ENCODE measurements at places on chromosomes 16 and 17. TPM values are rescaled to one million over a fixed set of nuclear protein-coding genes. Genes with fewer than 3 reads are reported as not detected.

DNA sequence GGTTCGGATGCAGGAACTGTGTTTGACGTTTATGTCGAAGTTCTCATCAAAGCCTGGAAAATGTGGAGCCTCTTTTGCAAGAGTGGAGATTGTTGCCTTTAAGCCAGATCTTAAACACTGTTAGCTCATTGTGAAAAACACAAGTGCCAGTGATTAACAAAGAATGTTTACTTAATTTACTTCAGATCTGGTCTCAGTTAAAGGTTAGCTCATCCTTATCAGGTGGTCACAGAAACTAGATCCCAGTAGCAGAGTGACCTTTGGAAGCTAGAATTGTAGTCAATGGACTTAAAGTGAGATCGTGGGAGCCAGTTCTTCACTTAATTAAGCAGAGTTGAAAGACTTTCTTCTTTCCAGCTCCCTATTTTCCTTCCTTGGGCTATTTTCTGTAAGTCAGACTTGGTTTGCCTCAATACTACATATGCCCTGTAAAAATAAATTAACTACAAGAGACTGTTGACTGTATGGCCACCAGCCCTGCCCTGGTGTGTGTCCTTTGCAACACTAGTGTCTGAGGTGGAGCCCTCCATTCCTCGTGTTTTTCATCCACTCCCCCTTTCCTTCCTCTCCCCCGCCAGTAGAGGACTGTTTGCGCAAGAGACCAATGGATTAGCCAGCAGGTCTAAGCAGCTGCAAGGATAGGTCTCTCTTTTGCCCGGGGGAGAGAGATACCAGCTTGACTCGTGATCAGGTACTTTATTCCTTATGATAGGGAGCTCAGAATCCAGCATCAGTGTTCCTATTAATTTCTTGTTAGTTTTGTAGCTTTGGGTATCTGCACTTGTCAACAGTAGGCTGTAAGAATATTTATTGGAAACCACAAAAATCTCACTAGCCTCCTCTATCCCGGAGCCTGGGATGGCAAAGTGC lies 20.2 kb downstream of the FBXO39 start:
- peaks cover 40% of the 10 kb centered on the region for H3K27me3 ChIP-seq
- DNase-seq = no peak
- no peaks in the 10 kb centered on the region for H3K36me3 ChIP-seq
- H3K27ac ChIP-seq = no peak overlapping the region
- H3K4me1 ChIP-seq = no peaks in the 10 kb centered on the region

KRTAP9-8 gene
- not detected for total RNA-seq

CA4 gene
- 11.4 TPM for total RNA-seq

GRCh38 chr17:76736349-76737081 lies 616 bp downstream of the SRSF2 start:
- H3K27me3 ChIP-seq = no peaks in the 10 kb centered on the region
- H3K4me3 ChIP-seq = peak overlapping the region; percentile 98
- DNase-seq = peak; percentile 81
- H3K4me1 ChIP-seq = peaks cover 44% of the 10 kb centered on the region

GRCh38 chr16:20359997-20360396 lies 7.5 kb upstream of the UMOD start:
- H3K4me1 ChIP-seq = no peaks in the 10 kb centered on the region
- no peak overlapping the region for H3K27ac ChIP-seq
- peaks cover 31% of the 10 kb centered on the region for H3K27me3 ChIP-seq
- H3K36me3 ChIP-seq = no peaks in the 10 kb centered on the region
- H3K4me3 ChIP-seq = no peak overlapping the region

DNA sequence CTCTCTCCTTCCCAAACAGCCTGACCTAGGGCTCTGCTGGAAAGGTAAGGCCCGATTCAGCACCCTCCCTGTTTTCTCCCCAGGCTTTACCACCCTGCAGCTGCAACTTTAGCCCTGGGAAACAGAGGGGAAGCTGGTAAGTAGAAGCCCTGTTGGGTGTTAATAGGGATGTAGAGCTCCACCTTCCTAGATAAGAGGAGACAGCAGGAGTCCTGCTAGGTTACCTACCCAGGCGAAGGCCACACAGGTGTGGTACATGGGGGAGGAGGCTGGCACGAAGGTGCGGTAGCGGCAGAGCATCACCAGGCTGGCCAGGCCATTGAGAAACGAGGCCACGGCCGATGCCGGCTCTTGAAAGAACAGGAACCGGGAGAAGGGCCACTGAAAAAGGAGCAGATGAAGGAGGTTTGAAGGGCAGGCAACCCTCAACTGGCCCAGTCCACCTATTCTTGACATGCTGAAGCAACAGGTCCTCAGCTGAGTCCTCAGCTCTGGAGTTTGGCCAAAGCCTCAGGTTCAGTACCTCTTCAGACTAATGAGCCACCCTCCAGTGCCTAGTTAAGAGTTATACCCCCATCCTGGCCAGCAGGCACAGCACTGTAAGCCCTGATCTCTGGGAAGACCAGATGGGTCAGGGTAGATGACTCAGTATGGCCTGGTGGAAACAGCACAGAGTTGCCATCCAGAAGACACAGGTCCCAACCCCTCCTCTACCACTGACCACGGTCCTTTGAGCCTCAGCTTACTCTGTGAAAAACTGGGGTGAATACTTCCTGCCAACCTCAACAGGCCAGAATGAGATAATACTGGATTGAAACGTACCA lies 3.3 kb downstream of the PGAP3 start:
- no peak for DNase-seq
- H3K4me3 ChIP-seq = no peak overlapping the region
- H3K27ac ChIP-seq = no peak overlapping the region
- H3K27me3 ChIP-seq = no peaks in the 10 kb centered on the region
- H3K4me1 ChIP-seq = peaks cover 16% of the 10 kb centered on the region
- H3K36me3 ChIP-seq = peaks cover 7% of the 10 kb centered on the region

KIF2B gene
- total RNA-seq = not detected

All from type B pancreatic cell (in vitro differentiated cells).